Head of caudate nucleus (tissue), 42 donors: ENCODE measurements at places on chromosomes 2 and 18.

DNA sequence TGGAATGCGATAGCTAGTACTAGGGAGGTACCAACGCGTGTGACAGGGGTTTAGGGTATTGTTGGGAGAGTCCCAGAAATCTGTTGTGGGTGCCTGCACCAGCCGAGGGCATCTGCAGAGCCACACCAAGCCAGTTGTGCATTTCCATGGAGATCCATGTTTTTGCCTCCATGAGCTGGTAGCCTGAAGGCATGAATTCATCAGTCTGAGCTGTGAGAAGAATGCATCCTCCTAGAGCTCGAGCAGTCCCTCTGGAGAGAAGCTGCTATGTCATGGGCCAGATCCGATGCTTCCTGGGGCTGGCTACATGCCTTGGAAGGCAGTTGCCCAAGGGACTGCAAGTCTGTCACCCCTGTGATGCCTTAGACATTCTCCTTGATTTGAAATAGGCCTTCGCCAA is 57.9 kb downstream of the LIPG start:
- no peak for DNase-seq

GRCh38 chr2:43212931-43213330 is 13.5 kb downstream of the ZFP36L2 start:
- DNase-seq = peak; percentile 49

DNA sequence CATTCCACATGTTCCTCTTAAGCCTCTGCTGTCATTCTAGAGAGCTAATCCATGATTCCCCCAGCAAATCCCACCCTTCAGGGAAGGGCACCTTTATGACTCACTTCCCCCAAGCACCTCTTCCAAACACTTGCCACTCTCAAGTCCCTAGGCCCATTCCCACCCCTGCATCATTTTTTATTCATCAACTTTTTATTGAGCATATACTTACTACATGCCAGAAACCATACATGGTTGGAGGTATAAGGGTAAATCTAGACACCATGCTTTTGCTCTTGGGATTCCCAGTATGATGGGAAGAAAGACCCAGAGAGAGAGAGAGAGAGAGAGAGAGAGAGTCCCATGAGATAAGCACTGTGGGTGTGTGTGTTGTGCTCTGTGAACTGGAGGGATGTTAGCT is 87.9 kb downstream of the MAPK4 start:
- no peak for DNase-seq

- DNase-seq = no peak
These were observed 593 bp upstream of the ACTR2 start for GRCh38 chr2:65227020-65227455.

DNA sequence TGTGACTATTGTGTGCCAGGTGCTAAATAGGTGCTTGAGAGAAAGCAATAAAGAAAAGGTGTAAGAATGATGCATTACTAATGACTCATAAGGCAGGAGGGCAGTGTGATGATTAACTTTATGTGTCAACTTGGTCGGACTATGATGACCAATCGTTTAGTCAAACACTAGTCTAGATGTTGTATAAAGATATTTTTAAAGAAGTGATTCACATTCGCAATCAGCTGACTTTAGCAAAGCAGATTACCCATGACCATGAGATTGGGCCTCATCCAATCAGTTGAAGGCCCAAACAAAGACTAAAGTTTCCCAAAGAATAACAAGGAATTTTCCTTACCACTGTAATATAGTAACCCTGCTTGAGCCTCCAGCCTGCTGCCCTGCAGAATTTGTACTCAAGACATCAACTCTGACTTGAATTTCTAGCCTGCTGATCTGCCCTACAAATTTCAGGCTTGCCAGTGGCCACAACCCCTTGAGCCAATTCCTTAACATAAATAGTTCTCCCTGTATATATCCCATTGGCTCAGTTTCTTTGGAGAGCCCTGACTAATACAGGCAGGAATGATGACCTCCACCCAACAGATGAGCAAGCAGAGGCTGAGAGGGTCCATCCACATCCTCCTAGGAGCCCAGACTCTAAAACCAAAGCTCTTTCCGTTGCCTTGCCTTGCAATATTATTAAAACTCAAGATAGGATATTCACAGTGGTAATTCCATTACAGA is 132.6 kb downstream of the ACTR3 start:
- no peak for DNase-seq

GRCh38 chr2:96608469-96609455 is 29.4 kb downstream of the KANSL3 start:
- DNase-seq = no peak

DNA sequence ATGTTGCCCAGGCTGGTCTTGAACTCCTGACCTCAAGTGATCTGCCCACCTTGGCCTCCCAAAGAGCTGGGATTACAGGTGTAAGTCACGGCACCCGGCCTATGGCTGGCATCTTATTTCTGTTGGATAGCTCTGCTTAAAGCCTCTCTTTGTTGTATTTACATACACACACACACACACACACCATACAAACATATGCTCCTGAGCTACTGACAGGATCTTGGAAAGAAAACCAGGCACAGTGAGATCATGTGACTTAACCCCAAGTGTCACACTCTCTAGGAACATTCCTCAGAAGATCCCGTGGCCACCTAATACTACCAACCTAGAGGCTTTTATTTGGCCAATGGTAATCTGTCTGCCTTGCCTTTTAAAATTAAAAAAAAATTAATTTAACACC is 85.1 kb upstream of the HAAO start:
- no peak for DNase-seq
